ENCODE measurements at places on chromosomes 1 and 21. TPM values are rescaled to one million over a fixed set of nuclear protein-coding genes. Genes with fewer than 3 reads are reported as not detected.

The ST6GALNAC5 gene
- polyA plus RNA-seq, result 8.0 TPM

The RNF186 gene
- not detected for polyA plus RNA-seq

The BNIPL gene
- polyA plus RNA-seq, result 0.40 TPM

The DPT gene
- polyA plus RNA-seq, result not detected

The PDZK1 gene
- 0.03 TPM for polyA plus RNA-seq
